Amniotic stem cell (primary cell): ENCODE measurements at places on chromosomes 6 and 20.
A peak's percentile ranks its signal among the peaks of the same experiment; 100 is the strongest.

GRCh38 chr6:154234019-154234772 is 122.4 kb downstream of the IPCEF1 start:
- no peak for DNase-seq

DNA sequence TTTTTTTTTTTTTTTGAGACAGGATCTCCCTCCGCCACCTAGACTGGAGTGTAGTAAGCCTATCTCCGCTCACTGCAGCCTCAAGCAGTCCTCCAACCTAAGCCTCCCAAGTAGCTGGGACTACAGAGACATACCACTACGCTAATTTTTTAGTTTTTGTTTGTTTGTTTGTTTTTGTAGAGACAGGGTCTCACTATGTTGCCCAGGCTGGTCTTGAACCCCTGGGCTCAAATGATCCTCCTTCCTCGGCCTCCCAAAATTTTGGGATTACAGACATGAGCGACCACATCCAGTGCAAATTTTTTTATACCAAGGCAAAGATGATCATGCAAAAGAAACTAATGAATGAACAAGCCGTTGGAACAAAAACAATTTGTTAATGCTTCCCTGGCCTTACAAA is 5.3 kb downstream of the FUCA2 start:
- no peak for DNase-seq

- DNase-seq, result no peak
Measured at GRCh38 chr6:137823826-137824555, 43.1 kb upstream of the TNFAIP3 start.

- DNase-seq, result no peak
Measured at GRCh38 chr6:14799928-14800327, 445.9 kb upstream of the JARID2 start.

DNA sequence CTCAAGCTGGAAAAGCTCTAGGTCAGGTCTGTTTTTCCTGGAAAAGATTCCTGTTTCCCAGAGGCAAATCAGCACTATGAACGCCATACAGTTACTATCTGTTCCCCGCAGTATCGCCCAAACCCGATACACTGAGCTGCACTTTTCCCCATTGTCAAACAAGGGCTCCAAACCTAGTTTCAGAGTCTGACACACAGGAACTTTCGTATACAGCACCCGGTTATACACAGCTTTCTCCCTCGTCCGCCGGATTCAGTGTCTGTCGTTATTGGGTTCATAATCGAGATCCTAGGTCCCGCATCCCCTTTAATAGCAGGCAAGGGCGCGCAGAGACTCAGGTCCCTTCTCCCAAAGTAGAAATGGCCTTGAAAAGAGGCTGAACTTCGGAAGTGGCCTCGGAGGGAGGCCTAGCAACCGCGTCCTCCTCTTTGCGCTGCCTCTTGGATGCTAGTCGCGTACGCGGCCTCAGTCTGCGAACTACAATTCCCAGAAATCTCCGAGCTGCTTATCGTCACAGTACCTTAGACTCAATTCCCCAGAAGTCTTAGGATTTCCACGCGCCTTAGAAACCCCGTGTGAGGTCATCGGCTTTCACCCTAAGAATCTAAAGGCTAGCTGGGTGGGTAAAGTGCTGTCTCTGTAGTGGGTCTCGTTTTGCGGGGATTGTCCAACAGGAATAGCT is 34.2 kb downstream of the ZNF391 start:
- DNase-seq, result no peak

DNA sequence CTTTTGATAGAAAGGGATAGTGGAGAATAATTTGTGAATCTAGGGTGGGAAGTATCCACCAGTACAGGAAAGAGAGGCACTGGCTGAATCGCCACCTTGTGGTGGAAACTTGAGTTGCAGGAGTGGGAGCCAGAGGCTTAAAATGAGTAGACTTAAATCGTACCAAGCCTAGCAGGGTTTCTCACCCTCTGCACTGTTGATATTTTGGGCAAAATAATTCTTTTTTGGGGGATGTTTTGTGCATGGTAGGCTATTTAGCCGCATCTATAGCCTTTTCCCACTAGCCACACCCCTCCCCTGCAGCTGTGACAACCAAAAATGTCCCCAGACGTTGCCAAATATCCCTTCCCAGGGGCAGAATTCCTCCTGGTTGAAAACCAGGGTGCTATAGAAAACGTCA is 119.1 kb downstream of the DHX35 start:
- DNase-seq, result peak; percentile 45

DNA sequence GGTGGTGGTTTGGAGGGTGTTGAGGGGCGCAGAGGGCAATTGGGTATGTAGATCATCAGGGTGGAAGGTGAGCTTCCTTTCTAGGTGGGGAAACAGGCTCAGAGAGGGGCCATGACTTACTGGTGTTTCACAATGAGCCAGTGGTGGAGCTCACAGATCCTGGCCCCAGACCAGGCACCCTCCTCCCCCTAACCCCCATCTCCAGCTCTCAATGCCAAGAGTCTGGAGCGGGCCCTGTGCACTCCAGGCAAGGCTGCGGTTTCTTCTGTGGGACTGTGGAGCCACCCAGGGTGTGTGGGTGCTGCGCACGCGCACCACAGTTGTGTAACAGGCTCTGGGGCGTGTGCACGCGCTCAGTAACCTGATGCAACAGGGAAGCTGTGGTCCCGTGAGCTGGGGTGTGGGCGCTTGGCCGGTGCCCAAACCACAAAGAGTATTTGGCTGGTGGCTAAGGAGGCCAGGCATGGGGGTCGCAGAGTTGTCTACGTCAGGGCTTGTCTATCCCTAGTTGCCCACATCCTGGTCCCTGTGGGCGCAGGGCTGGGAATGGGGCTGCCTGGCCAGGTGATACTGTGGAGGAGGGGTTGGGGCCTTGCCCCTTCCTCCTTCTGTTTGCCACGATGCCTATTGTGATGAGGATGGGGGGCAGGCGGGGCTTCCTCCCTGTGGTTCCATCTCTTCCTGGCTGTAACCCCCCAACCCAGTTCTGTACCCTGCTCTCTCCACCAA is 37.5 kb upstream of the MRPS18A start:
- peak; percentile 15 for DNase-seq

GRCh38 chr6:31114541-31114878 is at the start of gene PSORS1C1:
Gene PSORS1C1, plus strand, starts transcription at chr6:31114800. Its CDS starts 14,833 bp downstream, at chr6:31129633.
- DNase-seq, result peak; percentile 91

GRCh38 chr20:17966432-17967310 is 1.9 kb downstream of the SNX5 start:
- DNase-seq, result no peak

GRCh38 chr20:46312075-46312944 is 4.0 kb upstream of the CDH22 start:
- DNase-seq, result no peak

- no peak for DNase-seq
Measured at GRCh38 chr6:82086944-82087343, 160.6 kb downstream of the IBTK start.

GRCh38 chr20:17759449-17759848 is 59.7 kb downstream of the BANF2 start:
- DNase-seq, result no peak

DNA sequence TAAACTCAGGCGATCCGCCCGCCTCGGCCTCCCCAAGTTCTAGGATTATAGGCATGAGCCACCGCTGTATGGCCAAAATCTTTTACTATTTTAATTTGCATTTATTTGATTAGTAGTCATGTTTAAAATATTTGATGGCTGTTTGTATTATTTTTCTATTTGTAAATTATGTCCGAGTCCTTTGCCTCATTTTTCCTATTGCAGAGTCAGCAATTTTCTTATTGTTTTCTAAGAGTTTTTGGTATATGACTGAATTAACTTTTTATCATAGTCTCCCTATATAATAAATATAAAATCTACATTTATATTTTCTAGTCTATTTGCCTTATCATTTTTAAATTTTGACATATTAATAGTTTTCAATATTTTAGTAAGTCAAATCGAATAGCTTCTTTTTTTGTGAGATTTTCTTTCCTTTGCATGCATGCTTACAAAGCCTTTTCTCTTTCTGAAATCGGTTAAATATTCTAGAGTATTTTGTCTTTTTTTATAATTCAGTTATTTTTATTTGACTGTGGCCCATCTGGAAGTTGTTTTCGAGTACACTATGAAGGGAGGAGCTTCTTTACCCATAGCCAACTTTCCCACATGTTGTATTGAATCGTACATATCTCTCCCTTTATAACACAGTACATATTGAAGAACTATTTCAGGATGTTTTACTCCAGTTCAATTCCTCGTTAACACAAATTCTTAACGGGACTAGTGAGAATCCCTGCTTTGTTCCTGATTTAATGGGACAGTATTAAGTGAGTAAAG is 34.5 kb upstream of the RPS6KA2 start:
- DNase-seq, result no peak

DNA sequence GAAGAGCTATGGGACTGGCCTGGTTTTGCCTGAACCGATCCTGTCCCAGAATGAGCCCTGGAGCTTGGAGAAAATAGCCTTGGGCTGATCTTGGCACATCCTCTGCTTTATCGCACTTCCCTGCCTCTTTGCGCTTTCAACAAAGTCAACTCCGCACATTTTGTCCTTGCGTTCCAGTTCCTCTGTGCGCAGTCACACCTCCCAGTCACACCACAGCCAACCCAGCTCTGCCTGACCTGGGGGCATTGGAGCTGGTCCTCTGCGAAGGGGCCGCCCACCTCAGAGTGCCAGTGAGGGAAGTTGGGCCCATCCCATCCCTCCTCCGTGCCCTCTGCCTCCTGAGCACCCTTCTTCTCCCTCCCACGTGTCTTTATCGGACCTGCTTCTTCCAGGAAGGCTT is 16.9 kb upstream of the UQCC2 start:
- DNase-seq, result no peak

GRCh38 chr6:10578723-10579122 is 57.6 kb downstream of the GCNT2 start:
- DNase-seq, result no peak

DNA sequence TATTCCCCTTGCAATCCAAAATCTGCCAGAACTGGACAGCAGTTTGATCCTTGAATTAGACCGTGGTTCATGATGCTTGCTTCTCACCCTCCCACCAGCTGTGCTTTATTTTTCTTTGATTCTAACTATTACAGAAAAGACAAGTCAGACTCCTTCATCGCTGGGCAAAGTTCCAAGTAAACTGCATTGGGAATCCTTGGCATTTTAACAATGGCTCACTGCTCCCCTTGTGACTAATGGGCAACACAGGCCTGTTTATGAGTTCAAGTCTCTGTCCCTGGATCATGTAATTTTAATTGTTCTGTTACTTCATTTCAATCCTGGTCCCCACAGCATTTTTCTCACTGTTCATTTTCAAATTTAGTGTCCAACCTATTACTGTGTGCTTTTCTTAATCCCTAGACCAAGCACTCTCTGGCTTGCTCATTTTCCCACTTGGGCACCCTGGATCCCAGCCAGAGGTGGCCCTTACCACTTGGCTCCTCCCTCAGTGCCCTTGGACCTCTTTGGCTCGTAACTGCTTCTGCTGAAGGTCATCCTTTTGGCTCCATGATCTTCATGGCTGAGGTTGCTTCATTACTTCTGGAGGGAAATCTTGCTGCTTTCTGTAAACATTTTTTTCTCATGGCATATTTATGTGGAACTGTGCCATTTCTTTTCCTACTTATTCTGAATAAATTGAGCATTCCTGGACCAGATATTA is 32.8 kb downstream of the PSMB9 start:
- no peak for DNase-seq

GRCh38 chr6:21861942-21862341 is 268.4 kb downstream of the SOX4 start:
- DNase-seq, result no peak

DNA sequence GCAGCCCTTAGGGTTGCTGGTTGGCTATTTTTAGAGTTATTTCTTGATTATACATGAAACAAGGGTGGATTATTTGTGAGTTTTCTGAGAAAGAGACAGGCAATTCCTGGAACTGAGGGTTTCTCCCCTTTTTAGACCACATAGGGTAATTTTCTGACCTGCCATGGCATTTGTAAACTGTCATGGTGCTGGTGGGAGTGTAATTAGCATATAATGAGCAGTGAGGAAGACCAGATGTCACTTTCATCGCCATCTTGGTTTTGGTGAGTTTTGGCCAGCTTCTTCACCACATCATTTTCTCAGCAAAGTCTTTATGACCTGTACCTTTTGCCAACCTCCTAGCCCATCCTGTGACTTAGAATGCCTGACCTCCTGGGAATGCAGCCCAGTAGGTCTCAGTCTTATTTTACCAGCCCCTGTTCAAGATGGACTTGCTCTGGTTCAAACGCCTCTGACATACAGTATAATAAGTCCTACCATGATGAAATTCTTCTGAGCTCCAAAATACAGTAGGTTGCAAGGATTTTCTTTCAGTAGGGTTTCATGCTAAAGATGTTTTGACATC is 117.1 kb downstream of the ISM1 start:
- no peak for DNase-seq
